ENCODE measurements at places on chromosomes 3 and 15.

DNA sequence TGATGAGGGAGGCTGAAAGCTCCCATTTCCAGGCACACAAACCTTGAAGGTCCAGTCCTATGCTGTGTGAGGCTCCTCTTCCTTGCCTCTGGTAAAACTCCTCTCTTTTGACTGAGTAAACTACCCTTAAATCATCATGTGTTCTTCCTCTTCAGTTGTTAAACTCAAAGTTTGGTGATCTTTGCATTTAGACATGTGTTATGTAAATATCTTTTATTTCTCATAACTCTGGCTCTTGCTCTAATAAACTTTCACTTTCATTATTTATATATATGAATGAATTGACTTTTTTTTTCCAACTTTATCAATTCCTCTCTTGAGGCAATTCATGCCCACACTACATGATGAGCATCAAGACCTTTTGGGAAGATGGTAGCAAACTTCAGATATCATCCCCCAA, 26.6 kb downstream of the SUCNR1 start:
- no peak for DNase-seq

DNA sequence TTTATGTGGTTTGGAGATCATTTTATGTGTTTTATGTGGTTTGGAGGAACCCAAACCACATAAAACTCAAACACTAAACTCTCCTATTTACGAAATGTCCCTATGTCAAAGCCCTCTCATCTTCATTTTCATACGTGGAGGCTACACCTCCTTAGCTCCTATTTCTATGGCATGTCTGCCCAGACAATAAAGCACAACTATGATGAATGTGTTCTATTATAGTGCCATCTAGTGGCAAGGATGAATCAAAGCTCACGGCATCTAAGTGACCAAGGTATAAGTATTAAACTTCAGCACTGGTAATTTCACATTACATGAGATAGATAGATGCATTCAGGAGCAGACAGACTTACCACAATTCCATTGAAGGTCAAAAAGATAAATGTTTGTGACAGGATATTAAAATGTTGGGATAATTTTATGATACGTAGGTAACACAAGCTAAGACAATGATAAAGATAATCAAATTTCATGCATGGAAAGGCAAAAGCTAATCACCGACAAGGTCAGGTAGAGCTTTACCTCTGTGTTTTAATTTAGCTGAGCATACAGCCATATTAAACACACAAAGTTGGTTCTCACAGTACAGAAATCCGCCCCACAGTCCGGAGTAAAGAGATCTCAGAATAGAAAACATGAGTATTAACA, 130.6 kb upstream of the FHIT start:
- no peak for DNase-seq

DNA sequence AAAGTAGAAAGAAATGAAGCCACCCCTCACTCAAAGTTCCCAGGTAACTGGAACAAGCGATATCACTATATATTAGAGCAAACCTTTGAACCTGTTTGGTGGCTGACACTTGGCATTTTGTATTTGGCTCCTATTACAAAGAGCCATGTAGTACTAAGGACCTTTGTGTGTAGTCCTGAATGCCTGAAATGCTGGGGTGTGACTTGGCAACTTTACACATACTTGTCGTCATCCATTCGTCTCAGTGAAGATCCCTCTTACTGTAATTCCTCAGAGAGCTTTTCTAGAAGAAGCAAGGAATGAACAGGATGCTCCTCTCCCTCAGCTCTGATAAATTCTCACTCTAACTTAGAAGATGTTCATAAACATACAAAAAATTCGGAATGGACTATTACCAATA, 216.1 kb upstream of the CDIN1 start:
- no peak for DNase-seq

DNA sequence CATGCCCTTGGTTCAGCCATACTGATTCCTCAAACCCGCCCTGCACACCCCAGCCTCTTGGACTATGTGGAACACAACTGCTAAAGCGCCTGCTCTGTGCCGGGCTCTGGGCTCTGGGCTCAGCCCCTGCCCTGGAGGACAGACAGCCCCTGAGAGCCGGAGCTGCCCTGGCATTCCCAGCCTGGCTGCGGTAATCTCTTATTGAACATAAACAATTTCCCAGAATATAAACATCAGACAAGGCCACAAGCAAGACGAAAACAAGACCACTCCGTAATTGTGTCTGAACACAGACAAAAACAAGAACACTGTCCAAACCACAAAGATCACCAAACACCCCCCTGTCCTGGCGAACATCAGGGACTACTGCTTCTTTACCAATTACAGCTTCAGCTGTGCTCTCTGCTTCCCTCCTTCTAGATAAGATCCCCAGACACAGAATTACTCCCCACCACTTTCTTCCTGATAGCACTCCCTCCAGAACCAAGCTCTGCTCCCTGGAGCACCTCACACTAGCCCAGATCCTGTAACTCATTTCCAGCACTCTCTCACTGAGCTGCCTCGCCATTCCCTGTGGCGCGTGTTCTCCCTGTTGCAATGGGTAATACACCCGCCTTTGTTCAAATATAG, 57.1 kb upstream of the TLE3 start:
- no peak for DNase-seq

GRCh38 chr15:59165726-59166125, 40.9 kb upstream of the LDHAL6B start:
- no peak for DNase-seq

- no peak for DNase-seq
Measured at GRCh38 chr3:146050691-146051090, 110.3 kb downstream of the PLOD2 start.

GRCh38 chr3:122351612-122352011, 26.6 kb downstream of the CSTA start:
- no peak for DNase-seq

GRCh38 chr15:22887157-22887951, 48.9 kb downstream of the NIPA2 start:
- DNase-seq: no peak

GRCh38 chr15:55256281-55257011, 33.2 kb downstream of the RAB27A start:
- DNase-seq: no peak

DNA sequence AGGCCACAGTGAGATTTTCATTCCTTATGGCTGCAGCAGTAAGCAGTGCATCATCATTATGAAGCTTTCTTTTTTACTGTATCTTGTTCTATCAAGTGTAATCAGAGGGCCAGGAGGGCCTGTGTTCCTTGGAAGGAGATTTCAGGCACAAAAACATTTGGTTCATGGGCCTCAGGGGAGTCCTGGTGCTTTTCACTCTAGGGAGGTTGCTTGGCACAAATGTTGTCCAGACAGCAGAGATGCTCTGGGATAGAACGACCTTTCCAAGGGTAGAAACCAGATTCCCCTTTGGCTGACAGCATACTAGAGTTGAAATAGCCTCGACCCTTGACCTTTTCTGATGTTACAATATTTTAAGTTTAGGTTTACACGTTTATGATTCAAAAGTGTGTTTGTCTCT, 95.3 kb upstream of the CLSTN2 start:
- DNase-seq: no peak

- no peak for DNase-seq
Measured at GRCh38 chr3:40432793-40433192, 24.3 kb upstream of the RPL14 start.

- peak; percentile 26 for DNase-seq
Measured at GRCh38 chr3:3196148-3196861, 16.8 kb upstream of the CRBN start.

DNA sequence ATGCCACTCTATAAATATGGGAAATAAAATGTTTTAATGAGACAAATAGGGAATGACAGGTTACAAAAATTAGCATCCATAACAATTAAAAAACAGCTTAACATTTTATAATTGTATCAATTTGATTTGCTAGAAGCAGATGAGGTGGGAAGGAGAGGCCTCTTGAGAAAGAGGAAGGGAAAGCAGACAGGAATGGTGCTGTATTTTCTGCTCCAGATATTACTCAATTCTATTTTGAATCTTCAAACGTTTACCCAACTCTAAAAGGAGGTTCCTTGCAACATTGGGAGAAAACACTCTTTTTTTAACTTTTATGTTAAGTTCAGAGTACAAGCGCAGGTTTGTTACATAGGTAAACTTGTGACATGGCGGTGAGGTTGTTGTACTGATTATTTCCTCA, 44.9 kb upstream of the ALDH1A3 start:
- DNase-seq: no peak

GRCh38 chr3:193589616-193590015, 3.4 kb upstream of the OPA1 start:
- no peak for DNase-seq

DNA sequence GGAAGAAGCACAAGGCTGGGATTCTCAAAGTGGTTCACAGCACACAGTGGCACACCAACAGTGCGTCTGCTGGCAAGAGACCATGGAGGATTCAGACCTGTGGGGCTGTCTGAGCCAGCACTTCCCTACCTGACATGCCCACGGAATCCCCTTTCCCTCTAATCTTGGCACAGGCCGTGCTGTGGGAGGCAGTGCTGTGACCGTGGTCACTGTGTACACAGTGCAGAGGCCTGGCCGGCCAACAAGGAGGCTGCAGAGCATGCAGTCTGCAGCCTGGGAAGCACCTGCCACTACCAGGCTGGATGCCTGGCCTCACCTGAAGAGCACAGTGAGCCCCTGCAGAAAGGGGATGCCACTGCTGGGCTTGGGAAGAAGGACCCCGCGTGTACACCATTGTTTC, 301.0 kb upstream of the LYSMD4 start:
- no peak for DNase-seq

DNA sequence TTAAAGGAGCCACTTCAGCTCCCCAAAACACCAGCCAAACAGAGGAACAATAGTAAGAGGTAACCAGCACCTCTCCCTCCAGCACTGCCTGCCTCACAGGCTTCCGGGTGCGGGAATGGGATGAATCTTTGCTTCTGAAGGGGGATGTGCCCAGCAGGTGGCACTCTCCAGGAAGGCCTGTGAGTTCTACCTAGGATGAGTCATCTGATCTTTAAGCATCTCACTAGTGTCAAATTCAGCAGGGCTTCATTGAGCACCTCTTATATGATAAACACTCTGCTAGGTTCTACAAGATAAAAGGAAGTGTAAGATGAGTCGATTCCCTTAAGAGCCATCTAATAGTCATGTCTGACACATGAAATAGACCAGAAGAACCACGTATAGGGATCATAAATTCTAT, 237.4 kb upstream of the UMPS start:
- peak; percentile 13 for DNase-seq

DNA sequence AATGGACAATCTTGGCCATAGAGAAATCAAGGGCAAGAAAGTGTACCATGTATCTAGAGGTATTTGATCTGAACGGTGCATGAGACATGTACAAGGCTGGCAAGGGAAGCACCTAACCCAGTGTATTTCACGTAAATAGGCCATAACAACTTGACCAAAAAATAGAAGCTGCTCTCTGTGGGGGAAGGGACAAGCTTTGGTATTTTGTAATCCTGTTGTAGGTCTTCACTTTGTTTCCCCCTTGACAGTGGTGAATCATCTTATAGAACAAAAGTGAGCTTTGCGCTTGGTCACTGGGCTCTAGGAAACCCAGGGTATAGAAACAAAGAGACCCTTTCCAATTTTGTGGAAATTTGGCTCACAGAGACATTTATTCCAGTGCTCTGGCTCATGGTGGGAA, 21.0 kb downstream of the LARS2 start:
- DNase-seq: no peak

- no peak for DNase-seq
Measured at GRCh38 chr15:48754011-48754410, 56.9 kb downstream of the CEP152 start.

DNA sequence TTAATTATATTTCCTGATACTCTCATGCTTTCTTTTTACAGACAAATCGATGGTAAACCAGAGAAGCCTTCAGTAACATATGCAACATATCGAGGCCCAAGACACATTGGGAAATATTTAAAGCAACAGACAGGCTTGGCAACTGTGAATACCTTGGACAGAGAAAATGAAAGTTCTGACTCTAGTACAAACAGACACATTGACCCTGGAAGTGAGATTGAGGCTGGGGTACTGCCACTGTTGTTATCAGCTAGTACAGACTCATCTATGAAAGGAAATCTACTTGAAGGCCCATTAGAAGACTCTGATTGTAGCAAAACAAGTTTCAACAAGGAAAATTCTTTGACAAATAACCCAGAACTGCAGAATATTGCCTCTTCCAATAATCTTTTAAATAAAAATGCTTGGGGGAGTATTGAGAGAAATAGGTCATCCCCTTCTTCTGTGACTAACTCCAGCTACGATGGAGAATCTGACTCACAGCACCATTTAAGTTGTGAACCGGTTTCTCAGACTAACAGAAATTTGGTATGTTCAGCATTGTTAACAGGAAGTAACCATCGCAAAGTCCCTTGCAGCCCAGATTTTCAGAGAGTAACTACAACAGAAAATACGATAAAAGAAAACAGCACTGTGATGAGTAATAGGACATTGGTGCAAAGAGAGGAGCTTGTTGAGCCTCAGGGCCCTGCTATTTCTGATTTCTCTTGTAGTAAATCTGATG, 50.2 kb downstream of the CRYBG3 start:
- DNase-seq: no peak

DNA sequence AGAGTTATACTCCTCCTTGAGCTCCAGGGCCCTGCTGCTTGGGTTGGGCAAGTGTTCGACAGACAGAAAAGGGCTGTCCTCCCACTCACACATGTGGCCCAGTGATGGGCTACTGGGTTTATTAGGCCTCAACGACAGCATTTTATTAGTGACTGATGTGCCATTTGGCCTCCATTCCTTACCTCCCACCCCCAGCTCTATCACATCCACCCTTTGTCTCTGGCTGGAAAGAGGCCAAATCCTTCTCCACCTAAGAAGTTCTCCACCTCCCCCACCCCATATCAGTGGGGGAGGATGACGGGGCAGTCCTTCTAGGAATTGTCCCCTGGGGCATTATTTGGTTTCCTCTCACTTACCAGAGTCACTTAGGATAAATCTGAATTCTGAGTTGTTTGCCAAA, 57.1 kb upstream of the WNT5A start:
- DNase-seq: no peak

DNA sequence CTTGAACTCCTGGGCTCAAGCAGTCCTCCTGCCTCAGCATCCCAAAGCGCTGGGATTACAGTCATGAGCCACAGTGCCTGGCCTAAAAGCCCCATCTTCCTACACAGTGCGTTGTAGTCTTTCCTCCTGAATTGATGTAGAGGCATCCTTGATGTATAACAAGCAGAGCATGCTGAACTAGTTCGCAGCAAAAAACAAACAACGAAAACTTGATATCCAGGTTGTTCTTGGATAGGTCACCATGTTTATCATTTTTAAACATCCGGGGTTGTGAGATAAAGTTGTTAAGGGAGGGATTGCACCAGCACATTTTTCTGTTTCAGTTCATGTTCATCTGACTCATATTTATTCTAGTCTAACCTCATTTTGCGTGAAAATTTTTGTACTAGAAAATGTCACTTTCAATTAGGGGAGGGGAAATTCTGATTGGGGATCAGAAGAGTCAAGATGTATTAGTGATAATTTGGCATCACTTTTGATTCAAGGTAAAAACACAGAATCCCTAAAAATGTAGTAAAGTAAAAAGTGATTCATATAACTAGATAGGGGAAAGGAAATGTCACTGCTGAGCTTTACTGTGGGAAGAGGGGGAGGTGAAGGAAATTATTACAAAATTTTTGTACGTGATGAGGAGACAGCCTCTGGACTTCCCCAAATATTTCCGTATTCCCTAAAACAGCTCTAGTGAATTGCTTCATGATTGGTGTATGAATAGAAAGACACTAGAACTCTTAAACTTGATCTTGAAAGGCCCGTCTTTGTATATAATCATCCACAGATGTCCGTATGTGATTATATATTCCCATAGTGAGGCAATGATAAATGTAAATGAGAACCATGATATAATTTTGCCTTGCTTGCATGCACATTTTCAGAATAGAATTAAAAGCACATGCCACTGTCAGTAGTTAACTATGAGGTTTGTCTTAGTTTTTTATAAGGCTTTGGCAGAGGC, 22.9 kb downstream of the RAB8B start:
- no peak for DNase-seq

GRCh38 chr15:45377609-45378148, 665 bp downstream of the GATM start:
- peak; percentile 34 for DNase-seq
